Stomach (tissue), 19 donors: ENCODE measurements at places on chromosomes 3 and 15. TPM values are rescaled to one million over a fixed set of nuclear protein-coding genes. Genes with fewer than 3 reads are reported as not detected.

The ABHD17C gene
- 17.1 TPM for polyA plus RNA-seq

The IL17RE gene
- 10.3 TPM for polyA plus RNA-seq

The TMEM266 gene
- polyA plus RNA-seq = 2.0 TPM

DNA sequence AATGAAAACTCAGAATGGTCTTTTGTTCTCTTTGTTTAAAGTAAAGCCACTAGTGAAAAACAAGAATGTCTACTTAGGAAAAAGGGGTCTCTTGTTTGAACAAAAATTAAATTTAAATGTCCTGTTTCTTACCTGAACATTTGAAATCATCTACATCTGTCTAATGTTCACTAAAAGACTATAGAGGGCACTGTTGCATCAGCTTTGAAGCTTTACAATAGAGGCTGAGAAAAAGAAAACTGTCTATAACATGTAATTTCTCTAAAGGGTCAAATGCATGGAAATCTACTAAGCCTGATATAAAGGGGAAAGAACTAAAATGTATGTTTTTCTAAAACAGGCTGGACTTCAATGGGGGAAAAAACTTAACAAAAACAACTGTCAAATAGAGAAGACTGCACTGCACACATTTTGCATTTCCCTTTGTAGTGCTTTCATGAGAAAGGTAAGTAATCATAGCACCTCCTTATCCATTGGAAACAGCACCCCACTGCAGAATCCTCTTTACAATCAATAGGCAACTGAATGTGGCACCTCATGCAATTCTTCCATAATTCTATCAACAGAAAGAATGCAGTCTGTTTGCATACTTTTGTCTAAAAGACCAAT, 26.3 kb downstream of the DPH6 start:
- no peaks in the 10 kb centered on the region for H3K36me3 ChIP-seq
- H3K4me1 ChIP-seq = peaks cover 8% of the 10 kb centered on the region
- DNase-seq = peak; percentile 83
- H3K4me3 ChIP-seq = no peak overlapping the region
- H3K27ac ChIP-seq = no peak overlapping the region

GRCh38 chr15:98801234-98801561, 152.9 kb downstream of the IGF1R start:
- H3K4me1 ChIP-seq = peaks cover 83% of the 10 kb centered on the region
- peak overlapping the region; percentile 85 for H3K27ac ChIP-seq
- no peak overlapping the region for H3K4me3 ChIP-seq
- H3K36me3 ChIP-seq = no peaks in the 10 kb centered on the region
- no peaks in the 10 kb centered on the region for H3K27me3 ChIP-seq
- no peak for DNase-seq

GRCh38 chr3:39644176-39644575, 165.2 kb upstream of the MYRIP start:
- H3K36me3 ChIP-seq = no peaks in the 10 kb centered on the region
- no peak overlapping the region for H3K27ac ChIP-seq
- H3K27me3 ChIP-seq = no peaks in the 10 kb centered on the region
- H3K4me1 ChIP-seq = no peaks in the 10 kb centered on the region
- DNase-seq = no peak

DNA sequence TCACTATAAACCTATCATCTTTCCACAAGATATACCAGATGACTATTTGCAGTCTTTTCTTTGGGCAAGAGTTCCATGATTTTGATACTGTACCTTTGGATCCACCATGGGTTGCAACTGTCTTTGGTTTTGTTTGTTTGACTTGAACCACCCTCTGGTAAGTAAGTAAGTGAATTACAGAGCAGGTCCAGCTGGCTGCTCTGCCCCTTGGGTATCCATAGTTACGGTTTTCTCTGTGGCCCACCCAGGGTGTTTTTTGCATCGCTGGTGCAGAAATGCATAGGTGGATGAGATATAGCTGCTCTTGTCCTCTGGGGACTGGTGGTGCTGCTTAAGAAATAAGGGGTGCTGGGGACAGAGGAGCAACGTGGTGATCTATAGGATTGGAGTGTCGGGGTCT, 33.8 kb downstream of the CHDH start:
- no peak overlapping the region for H3K4me3 ChIP-seq
- no peak for DNase-seq
- no peak overlapping the region for H3K27ac ChIP-seq
- no peaks in the 10 kb centered on the region for H3K27me3 ChIP-seq

DNA sequence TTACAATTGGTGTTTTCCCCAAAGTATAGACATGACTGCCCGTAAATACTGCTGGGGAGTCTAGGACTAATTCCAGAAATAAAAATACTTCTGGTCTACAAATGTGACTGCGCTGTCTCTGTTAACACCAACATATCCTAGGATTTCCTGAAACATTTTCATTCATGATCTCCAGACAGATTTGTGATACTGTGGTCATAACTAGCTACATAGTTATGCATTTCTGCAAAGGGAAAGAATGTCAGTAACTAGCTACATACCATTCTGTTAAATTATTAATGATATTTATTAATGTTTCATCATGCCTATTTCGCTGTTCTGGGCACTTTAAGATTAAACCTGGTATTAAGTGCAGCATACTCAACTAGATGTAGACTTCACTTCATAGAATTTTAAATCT, 33.3 kb downstream of the SETD5 start:
- no peaks in the 10 kb centered on the region for H3K27me3 ChIP-seq
- H3K4me1 ChIP-seq = no peaks in the 10 kb centered on the region
- no peak overlapping the region for H3K27ac ChIP-seq
- H3K4me3 ChIP-seq = no peak overlapping the region
- H3K36me3 ChIP-seq = peaks cover 100% of the 10 kb centered on the region

GRCh38 chr3:37753428-37753827, 108.3 kb upstream of the CTDSPL start:
- H3K36me3 ChIP-seq = peaks cover 3% of the 10 kb centered on the region
- no peaks in the 10 kb centered on the region for H3K4me1 ChIP-seq
- no peaks in the 10 kb centered on the region for H3K27me3 ChIP-seq
- DNase-seq = no peak
- no peak overlapping the region for H3K27ac ChIP-seq

GRCh38 chr3:48563382-48563918, at the start of gene UCN2:
Gene UCN2 (minus strand): TSS chr3:48563781. CDS start chr3:48563124, 657 bp downstream.
- no peaks in the 10 kb centered on the region for H3K27me3 ChIP-seq
- no peaks in the 10 kb centered on the region for H3K36me3 ChIP-seq
- no peak for DNase-seq

DNA sequence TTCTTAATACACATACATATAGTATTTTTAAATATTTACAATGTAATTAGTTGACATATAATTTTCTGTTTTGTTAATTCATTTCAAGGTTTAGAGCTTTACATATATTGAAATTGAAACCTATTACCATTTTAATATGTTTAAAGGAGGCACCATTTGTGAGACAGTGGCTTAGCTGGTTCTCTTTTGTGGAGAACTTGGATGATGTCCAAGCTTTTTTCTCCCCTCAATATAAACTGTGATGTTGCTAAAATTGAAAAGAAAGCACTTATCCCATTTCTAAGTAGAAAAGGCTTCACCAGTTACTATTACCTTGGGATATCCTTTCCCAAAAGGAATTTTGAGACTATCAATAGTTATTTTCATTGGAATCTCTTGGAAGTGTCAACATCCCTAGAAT, 707.2 kb downstream of the NTRK3 start:
- no peak overlapping the region for H3K27ac ChIP-seq
- H3K4me1 ChIP-seq = no peaks in the 10 kb centered on the region
- DNase-seq = no peak

DNA sequence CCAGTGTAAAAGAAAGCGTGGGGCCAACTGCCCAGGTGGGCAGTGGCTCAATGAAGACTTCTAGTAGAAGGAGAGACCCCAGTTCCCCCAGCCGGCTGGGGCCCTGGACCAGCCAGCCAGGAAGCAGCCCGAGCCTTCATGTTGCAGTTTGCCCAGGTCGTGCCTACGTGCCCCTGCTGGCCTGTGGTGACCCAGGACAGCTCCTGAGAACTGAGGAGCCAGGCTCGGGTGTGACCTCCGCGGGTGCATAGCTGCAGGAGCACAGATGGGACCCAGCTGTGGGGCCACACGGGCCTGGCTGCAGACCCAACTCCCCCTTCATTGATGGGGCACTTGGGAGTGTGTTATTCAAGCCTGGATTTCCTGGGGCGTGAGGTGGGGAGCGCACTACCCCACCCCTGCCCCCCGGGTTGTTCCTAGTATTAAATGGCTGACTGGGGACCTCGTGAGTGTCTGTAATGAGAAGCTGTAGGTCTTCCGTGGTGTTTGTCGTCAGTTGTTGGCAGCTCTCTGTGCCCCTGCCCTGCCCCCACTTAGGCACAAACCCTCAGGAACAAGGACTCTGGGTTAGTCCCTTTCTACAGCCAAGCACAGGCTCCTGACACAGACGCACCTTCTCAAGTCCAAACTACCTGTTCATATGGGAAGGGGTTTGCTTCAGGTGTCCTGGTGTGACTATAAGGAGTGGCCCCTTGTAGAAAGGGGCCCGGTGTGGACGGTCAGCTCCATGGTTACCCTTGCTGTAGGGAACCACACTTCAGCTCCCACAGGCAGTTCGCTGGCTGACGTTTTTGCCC, 39.1 kb downstream of the IDH2 start:
- peaks cover 7% of the 10 kb centered on the region for H3K36me3 ChIP-seq
- peaks cover 64% of the 10 kb centered on the region for H3K4me1 ChIP-seq
- H3K27me3 ChIP-seq = no peaks in the 10 kb centered on the region
- peak overlapping the region; percentile 74 for H3K27ac ChIP-seq
- H3K4me3 ChIP-seq = no peak overlapping the region
- peak; percentile 47 for DNase-seq

DNA sequence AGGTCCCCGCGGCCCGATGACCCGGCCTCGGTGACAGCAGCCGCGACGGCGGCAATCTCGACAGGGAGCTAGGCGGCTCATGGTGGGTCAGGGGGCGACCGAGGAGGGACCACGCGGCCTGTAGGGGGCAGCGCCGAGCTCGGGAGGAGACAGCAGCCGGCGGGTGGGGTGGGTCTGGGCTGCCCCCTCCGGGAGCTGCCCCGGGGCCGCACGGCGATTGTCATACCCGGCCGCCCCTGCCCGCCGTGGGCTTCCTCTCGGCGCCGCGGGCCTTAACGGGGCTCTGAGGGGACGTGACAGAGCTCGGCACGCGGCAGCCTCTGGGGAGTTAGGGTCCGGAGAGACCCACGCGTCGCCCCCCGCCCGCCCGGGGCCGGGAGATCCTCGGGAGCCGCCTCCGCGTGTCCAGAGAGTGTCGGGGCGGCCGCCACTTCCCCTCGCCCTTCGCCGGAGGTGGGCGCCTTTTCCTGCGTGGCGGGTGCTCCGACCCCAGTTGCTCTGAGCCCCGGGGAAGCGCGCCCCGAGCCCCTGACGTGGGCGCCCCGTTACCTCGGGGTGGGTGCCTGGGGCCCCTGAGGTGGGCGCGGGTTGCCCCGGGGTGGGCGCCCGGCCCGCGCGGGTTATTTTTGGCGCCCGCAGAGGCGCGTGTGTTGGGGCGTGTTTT, 539 bp upstream of the PLCL2 start:
- no peaks in the 10 kb centered on the region for H3K27me3 ChIP-seq
- DNase-seq = peak; percentile 58
- H3K4me3 ChIP-seq = peak overlapping the region; percentile 84
- H3K4me1 ChIP-seq = peaks cover 35% of the 10 kb centered on the region
- no peaks in the 10 kb centered on the region for H3K36me3 ChIP-seq

DNA sequence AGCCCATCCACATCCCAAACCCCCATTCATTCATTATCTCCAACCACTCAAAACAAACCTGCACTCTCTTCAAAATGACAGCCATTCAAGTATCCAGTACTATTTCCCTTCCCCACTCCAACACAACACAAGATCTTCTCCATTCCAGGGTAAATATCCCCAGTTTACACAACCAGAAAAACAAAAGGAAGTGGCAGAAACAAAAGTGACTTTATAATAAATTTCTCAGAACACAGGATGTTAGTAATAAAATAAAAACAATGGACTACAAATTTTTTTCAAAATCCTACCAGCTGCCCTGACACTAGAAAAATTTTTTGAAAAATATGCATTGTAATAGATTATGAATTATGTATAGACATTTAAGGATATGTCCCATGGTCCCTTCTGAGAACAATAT, 14.2 kb downstream of the CPA3 start:
- no peak for DNase-seq
- no peaks in the 10 kb centered on the region for H3K27me3 ChIP-seq
- H3K27ac ChIP-seq = no peak overlapping the region

GRCh38 chr3:19446687-19447086, 298.4 kb downstream of the KCNH8 start:
- no peaks in the 10 kb centered on the region for H3K27me3 ChIP-seq
- no peaks in the 10 kb centered on the region for H3K36me3 ChIP-seq
- no peak overlapping the region for H3K27ac ChIP-seq

GRCh38 chr15:25759421-25759820, 103.7 kb downstream of the ATP10A start:
- H3K27ac ChIP-seq = no peak overlapping the region
- H3K4me1 ChIP-seq = no peaks in the 10 kb centered on the region
- no peak overlapping the region for H3K4me3 ChIP-seq
- no peaks in the 10 kb centered on the region for H3K36me3 ChIP-seq
- DNase-seq = no peak

DNA sequence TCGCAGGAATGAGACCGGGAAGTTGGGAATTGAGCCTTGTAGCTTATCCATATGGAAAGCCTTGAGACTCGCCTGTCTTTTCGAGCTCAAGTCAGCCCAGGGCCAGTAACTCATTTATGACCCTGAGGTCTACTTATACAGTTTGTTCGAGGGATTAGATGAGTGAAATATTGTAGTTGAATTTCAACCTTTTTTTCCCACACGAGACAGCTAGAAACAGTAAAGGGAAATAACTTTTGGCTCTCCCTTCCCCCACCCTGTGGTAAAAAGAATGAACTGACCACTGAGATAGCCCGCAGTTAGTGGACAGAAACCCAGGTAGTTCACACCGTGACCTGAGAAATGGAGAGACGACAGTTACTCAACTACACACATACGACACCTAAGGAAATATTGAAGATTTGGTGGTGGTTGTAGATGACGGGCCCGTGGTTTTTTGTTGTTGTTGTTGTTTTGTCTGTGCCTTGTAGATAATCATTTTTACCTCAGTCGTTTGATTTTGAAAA, 841 bp downstream of the EIF3J start:
- peaks cover 37% of the 10 kb centered on the region for H3K36me3 ChIP-seq
- H3K27me3 ChIP-seq = no peaks in the 10 kb centered on the region
- peaks cover 62% of the 10 kb centered on the region for H3K4me1 ChIP-seq
- DNase-seq = no peak
- peak overlapping the region; percentile 99 for H3K27ac ChIP-seq

GRCh38 chr3:190338717-190339116, 16.5 kb upstream of the CLDN1 start:
- no peaks in the 10 kb centered on the region for H3K36me3 ChIP-seq
- no peaks in the 10 kb centered on the region for H3K27me3 ChIP-seq
- H3K4me3 ChIP-seq = no peak overlapping the region
- H3K27ac ChIP-seq = no peak overlapping the region

GRCh38 chr3:129702934-129703712, 96.6 kb upstream of the PLXND1 start:
- no peak overlapping the region for H3K4me3 ChIP-seq
- no peaks in the 10 kb centered on the region for H3K27me3 ChIP-seq
- H3K4me1 ChIP-seq = no peaks in the 10 kb centered on the region
- H3K36me3 ChIP-seq = no peaks in the 10 kb centered on the region
- no peak for DNase-seq

GRCh38 chr3:169769287-169770181, at the start of gene ACTRT3:
Gene ACTRT3 (minus strand): TSS chr3:169769561. CDS start chr3:169769520, 41 bp downstream.
- DNase-seq = peak; percentile 76
- H3K27me3 ChIP-seq = no peaks in the 10 kb centered on the region
- peak within 1 kb of the TSS; percentile 95 for H3K27ac ChIP-seq
- H3K36me3 ChIP-seq = peaks cover 3% of the 10 kb centered on the region
- H3K4me3 ChIP-seq = peak within 1 kb of the TSS; percentile 63
